ENCODE measurements at places on chromosomes 1 and 21.

DNA sequence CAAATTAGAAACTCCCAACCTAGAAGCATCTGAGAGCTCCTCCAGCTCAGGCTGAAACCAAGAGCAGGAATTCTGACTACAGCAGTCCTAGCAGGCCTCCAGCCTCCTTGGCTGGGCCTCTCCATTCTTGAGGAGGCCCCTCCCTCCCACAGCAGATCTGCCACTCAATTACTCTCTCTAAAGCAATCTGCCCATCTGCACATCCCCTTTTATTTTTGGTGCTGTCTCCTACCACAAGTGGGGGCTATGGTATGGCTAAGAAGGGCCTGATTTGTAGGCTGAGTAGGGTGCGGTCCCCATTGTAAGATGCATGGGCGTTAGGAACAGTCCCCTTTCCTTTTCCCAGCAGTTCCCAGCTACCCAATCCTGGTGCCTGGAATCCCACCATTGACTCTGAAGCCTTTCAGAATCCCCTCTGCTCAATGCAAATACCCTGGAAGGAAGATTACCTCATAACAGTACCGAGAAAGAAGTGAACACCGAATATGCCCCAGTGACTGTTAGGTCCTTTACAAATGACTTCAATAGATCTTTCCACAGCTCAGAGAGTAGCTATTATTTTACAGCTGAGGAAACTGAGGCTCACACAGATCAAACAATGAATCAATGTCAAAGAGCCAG, 11.6 kb upstream of the TTC39A start:
- DNase-seq = no peak

GRCh38 chr1:84272401-84272800, 29.1 kb upstream of the SAMD13 start:
- DNase-seq = peak; percentile 63

- peak; percentile 39 for DNase-seq
These were observed 91.6 kb upstream of the TTC39A start for GRCh38 chr1:51421964-51422363.

DNA sequence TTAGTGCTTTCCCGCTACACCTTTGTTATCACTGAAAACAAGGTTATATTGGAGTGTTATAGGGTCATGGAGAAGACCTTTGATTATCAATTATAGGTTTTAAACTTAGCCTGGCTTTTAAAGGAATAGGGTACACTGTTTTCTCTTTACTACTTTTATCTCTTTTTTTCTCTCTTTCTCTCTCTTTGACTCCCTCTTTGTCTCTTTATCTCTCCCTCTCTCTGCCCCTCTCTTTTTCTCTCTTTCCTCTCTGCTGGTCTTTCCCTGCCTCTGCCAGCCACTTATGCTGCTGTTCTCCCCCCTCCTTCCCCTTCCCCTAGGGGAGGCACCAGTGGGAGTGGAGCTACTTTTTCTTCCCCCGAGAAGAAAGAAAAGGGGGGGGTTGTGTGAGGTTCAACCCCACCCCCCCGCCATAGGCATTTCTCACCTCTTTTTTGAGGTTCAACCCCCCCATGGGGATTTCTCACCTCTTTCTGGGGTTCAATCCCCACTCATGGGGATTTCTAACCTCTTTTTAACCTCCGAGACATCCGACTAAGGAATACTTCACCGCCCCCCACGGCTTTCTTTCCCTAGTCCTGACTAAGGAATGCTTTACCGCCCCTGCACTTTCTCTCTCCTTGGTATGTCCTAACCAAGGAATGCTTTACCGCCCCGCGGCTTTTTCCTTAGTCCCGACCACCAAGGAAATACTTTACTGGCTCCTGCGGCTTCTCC, 17.2 kb upstream of the ZBTB8B start:
- DNase-seq = no peak

GRCh38 chr1:55039342-55040082, at the start of gene PCSK9:
PCSK9 (plus strand) TSS chr1:55039548; CDS start chr1:55039838, 290 bp downstream.
- peak; percentile 5 for DNase-seq

- no peak for DNase-seq
These were observed 535.0 kb downstream of the AJAP1 start for GRCh38 chr1:5189384-5189783.

- DNase-seq = no peak
These were observed 59.9 kb downstream of the TP53BP2 start for GRCh38 chr1:223785808-223786207.

DNA sequence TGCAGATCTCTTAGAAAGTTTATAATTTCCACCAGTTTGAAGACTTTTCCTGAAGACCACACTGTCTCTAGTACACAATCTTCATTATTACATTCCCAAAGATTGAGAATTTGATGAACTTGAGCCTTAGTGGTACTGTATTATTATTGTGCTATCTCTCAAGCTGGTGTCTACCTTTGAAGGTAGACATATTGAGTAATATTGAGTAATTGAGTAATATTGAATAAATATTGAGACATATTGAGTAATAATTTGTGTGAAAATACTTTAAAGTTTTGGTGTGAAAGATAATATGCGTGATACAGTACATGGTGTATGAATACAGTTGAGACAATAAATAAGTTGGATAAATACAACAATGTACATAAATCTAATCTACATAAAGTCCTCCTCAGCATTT, 613.1 kb upstream of the ADGRL2 start:
- DNase-seq = no peak

DNA sequence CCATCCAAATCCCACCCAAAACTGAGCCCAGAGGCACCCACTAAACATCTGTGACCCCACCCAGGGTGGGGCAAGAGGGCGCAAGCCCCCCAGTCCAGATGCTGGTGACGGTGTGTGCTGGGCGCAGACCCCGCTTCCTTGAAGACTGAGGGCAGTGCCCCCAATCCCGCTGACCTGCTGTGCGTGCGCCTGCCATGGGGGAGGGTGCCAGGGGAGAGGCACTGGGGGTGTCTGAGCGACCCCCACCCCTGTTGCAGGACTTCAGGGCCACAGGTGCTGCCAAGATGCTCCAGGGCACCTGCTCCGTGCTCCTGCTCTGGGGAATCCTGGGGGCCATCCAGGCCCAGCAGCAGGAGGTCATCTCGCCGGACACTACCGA, 13.3 kb downstream of the COL6A2 start:
- DNase-seq = no peak

DNA sequence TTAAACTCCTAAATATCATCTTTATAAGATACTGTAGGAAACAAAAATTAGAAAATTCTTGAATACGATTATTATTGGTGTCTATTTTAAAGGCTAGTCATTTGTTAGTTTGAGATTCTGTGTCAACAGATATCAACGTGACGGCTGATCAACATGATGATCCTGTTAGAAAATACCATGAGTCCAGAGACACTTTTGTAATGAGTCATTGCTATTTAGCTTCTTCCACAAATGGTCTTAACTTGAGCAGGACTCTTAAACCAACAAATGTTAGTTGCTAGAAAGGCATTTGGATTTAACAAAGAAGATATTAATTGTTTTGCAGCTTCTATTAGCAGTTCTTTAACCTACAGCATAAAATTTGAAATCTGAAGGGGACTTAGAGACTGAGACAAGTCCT, 131.2 kb downstream of the TGFB2 start:
- no peak for DNase-seq

- no peak for DNase-seq
These were observed 133.9 kb upstream of the VANGL1 start for GRCh38 chr1:115507901-115508300.

GRCh38 chr1:151990058-151990855, 3.4 kb downstream of the S100A10 start:
- no peak for DNase-seq

DNA sequence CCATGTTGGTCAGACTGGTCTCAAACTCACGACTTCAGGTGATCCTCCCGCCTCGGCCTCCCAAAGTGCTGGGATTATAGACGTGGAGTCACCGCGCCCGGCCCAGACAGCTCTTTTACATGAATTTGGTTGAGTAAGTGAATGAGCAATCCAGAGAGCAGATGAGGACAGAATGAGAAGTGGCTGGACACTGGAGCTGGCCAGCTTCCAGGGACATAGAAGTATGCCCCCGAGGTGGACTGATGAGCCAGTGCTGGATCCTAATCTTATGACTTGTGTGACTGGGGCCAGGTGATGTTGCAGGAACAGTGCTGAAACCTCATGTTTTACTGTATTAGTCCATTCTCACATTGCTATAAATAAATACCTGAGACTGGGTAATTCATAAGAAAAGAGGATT, 35.9 kb upstream of the KANK4 start:
- no peak for DNase-seq

DNA sequence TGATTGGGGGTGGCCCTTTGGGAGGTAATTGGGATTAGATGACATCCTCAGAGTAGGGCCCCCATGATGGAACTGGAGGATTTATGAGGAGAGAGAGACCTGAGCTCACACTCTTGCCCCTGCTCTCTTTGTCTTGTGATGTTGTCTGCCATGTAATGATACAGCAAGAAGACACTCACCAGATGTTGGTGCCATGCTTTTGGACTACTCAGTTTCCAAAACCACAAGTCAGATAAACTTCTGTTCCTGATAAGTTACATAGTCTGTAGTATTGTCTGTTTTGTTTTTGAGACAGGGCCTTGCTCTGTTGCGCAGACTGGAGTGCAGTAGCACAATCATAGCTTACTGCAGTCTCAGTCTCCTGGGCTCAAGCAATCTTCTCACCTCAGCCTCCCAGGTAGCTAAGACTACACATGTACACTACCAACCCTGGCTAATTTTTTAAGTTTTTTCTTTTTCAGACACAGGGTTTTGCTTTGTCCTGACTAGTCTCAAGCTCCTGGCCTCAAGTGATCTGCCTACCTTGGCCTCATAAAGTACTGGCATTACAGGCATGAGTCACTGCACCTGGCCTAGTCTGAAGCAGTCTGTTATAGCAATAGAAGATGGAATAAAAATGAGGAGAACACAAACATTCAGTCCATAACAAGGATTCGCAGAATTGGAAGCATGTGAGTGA, 115.0 kb upstream of the GALNT2 start:
- DNase-seq = no peak
